ENCODE measurements at places on chromosomes 1 and 21. TPM values are rescaled to one million over a fixed set of nuclear protein-coding genes. Genes with fewer than 3 reads are reported as not detected.

DNA sequence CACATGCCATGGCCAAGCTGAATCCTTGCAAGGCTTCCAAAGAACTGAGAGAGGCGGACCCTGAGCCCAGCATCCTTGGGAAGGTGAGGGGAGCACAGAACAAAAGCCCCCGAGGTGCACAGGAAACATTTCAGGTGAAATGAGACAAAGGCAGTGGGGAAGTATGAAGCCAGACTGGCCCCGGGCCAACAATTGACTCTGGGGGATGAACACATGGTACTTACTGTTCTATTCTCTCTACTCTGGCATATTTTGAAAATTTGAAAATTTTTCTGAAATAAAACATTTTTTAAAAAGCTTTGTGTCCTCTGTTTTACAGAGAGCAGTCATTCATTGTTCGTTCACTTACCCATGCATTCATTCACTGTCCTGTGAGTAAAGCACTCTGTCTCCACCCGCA is 77.7 kb downstream of the GRIK3 start:
- no peak for DNase-seq

The DENND2C gene
- 0.99 TPM for polyA plus RNA-seq

GRCh38 chr1:29388170-29388569 is 151.8 kb downstream of the PTPRU start:
- no peak for DNase-seq

DNA sequence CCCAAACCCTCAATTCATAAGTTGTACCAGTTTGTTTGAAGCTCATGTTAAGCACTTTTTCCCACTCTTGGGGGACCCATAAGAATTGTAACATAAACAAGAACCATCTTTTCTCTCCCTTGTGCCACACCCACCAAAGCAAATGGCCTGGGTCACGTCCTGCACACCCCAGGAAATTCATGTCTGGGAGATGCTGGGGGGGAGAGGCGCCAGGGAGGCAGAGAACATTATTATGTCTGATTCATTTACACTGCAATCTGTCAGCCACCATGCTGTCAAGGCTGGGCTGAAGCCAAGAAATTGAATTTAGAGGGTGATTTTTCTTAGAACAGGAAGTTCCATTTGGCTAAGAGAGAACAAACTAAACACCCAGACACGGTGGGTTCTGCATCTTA is 37.2 kb upstream of the IPO9 start:
- peak; percentile 18 for DNase-seq

The AGBL4 gene
- polyA plus RNA-seq: 0.28 TPM

GRCh38 chr1:184552446-184552845 is 165.6 kb downstream of the C1orf21 start:
- DNase-seq: no peak
